ENCODE measurements at places on chromosomes 1 and 21.

DNA sequence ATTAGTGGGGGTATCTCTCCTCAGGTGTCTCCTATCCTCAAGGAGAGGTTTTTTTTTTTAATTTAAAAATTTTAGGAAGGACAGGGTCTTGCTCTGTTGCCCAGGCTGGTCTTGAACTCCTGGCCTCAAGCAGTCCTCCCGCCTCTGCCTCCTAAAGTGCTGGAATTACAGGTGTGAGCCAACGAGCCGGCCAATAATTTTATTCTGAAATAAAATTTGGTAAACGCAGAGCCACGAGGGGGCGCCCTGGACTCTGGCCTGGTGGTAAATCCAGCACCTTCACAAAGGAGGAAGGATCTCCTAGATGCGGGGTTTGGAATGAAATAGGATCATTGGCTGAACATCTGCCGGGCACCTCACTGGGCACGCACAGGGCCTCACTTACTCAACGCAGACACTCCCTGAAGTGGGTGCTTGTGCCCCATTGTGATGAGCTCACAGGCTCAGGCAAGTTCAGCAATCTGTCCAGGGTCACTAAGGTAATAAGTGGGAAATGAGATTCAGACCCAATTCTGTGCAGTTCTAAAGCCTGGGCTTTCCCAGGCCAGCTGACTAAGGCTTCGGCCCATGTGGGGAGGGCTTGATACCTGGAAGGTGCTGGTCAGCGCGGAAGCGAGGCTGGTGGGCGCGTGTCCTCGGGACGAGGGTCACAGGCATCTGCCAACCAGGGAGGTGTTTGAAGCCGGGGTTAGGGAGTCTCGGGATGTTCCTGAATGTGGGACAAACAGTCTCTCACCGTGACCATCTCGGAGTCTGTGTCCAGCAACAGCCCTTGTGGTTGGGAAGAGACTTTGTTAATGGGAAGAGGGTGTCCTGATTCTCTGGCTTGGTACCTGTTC is 32.7 kb upstream of the ETV3 start:
- DNase-seq, result no peak

DNA sequence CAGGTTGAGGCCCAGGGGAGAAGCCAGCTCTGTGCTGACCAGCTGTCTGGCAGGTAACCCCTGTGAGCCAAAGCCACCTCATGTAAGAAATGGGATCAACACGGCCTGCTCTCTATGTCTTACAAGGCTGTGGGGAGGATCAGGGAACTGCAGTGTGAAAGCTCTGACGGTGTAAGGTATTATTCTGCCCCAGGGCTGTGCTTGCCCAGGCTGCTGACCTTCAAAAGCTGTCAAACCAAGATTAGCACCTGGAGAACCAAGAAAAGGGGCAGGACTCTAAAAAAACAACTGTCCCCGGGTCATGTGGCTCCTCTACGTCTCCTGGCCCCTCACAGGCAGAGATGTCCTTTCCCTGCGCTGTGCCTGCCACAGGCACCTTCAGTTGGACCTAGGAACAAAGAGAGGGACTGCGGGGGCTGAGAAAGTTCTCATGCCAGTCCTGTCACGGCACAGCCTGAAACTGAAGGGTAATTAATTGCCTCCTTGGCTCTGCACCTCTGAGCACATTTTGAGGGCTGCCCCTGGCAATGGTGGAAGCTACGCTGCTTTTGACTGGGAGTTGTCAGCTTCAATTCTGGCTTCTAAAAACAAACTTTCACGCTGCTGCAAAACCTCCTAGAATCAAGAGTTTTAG is 77.6 kb downstream of the PGBD5 start:
- no peak for DNase-seq

DNA sequence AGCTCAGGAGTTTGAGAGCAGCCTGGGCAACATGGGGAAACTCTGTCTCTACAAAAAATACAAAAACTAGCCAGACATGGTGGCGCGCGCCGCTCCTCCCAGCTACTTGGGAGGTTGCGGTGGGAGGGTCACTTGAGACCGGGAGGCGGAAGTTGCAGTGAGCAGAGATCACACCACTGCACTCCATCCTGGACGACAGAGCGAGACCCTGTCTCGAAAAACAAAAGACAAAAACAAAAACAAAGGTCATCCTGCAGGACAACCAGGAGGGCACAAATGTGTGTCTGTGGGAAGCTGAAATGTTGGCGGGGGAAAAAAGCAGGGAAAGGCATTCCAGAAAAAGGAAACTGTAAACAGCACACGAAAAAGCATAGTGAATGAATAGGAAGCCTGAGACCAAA is 104.1 kb upstream of the HNRNPU start:
- no peak for DNase-seq

GRCh38 chr1:67308136-67308535 is 463 bp downstream of the IL12RB2 start:
- no peak for DNase-seq

GRCh38 chr21:45153358-45154318 is 79.3 kb downstream of the ADARB1 start:
- DNase-seq, result no peak

DNA sequence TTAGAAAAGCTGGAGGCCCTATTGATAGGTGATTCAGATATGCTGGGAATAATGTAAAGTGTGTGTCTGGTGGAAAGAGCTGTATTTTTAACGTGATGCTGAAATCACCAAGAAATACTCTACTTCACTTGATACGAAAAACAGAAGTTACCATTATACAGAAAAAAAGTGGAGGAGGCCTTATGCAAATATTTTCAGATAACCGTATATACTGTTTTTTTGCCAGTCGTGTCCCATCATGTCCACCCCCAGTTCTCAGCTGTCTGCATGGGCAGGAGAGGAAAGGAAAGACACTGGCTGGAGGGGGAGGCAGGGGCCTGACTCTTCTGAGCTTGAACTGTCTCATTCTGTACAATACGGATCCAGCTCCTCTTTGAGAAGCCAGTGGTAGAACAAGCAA is 51.1 kb downstream of the KCNJ6 start:
- DNase-seq, result no peak

DNA sequence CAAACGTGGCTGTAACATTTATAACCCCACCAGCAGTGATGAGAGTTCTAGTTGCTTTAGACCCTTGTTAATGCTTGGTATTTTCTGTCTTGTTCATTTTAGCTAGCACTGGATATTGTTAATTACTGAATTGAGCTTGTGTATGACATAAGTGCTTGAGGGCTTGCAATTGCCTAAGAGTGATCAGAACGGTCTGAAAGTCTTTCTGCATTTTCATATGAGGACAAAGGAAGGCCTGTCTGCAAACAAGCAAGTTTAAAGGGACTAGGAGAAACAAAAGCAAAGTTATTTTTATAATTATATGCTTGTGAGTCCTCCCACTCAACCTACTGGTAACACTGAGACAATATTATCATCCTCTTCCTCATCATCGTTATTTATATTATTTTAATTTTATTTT is 305.5 kb upstream of the DUSP10 start:
- no peak for DNase-seq

- DNase-seq, result no peak
Measured at GRCh38 chr1:244675167-244675566, 22.2 kb downstream of the DESI2 start.

DNA sequence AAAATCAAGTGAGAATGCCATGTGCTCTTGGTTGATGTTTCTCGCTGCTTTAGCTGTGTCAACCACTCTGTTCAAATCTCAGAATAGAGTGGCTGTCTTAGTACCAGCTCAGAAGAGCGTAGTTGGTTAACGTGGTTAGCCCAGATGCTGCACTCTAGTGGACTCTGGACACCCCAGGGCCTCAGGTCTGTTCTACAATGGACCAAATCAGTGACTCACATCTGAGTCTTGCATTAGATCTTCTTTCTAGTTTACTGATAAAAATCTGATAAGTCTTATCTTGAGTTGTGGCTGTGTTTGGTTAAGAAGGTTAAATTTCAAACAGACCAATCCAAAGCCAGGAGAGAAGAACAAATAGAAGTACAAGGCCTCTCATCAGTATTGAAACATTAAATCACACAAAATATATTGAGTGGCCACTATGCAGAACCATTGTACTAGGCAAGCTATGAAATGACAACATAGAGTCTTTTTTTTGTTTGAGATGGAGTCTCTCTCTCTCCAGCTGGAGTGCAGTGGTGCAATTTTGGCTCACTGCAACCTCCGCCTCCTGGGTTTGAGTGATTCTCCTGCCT is 104.1 kb downstream of the NR5A2 start:
- no peak for DNase-seq

GRCh38 chr1:190858140-190858539 is 380.5 kb upstream of the BRINP3 start:
- DNase-seq, result no peak

GRCh38 chr21:15682186-15682895 is 47.4 kb upstream of the USP25 start:
- DNase-seq, result no peak

GRCh38 chr1:67814121-67814772 is 19.0 kb downstream of the GNG12 start:
- no peak for DNase-seq

DNA sequence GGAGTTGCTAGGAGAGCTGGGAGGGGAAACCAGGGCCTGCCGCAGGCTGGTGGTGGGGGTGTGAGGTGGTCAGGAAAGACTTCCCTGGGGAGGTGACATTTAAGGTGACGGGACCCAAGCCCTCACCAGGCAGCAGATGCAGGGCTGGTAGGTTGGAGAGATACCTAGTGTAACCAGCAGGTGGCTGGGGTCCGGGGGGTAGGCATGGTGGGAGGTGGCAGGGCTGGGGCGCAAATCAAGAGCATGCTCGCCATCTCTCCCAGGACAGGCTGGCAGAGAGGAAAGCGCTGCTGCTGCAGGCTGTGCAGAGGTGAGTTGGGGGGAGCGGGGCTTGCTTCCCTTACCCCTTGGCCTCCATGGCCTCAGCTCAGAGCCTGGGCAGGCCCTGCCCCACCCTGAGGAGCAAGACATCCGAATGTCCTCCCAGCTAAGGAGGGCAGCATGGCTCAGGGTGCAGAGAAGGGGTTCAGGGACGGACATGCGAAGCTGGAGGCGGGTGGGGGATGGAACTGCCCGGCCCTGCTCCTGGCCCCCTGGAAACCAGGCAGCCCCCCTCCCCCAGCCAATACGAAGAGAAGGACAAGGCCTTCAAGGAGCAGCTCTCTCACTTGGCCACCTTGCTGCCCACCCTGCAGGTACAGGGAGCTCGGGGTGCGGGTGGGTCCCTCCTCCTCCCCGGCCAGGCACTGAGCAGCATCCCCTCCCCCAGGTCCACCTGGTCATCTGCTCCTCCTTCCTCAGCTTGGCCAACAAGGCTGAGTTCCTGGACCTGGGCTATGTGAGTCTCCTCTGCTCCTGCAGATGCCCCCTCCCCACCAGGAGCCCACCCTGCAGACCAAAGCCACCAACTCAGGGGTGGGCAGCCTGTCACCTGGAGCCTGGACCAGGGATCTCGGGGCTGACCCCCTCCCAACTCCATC is 4.0 kb downstream of the RNF207 start:
- DNase-seq, result no peak

DNA sequence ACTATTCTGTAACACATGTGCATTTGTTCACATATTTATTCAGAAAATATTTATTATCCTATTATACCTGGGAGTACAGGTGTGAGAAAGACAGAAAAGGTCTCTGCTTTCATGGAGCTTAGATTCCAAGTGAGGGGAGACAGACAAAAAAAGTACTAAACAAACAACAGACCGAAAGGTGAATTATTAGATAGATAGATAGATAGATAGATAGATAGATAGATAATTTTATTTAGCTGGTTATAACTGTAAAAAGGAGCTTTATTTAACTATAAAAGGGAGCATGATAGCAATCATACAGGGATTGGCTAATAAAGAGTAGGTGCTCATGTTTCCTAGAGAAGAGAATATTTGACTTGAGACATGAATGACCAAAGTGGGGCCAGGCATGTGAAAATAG is 119.4 kb downstream of the TNFSF18 start:
- no peak for DNase-seq

- no peak for DNase-seq
Measured at GRCh38 chr1:55213885-55214211, 1.3 kb downstream of the USP24 start.

Data from ureter (tissue), 1 donor.